ENCODE measurements at places on chromosomes 6 and 20.

- DNase-seq = no peak
Measured at GRCh38 chr6:107228754-107229153, 113.4 kb upstream of the BEND3 start.

DNA sequence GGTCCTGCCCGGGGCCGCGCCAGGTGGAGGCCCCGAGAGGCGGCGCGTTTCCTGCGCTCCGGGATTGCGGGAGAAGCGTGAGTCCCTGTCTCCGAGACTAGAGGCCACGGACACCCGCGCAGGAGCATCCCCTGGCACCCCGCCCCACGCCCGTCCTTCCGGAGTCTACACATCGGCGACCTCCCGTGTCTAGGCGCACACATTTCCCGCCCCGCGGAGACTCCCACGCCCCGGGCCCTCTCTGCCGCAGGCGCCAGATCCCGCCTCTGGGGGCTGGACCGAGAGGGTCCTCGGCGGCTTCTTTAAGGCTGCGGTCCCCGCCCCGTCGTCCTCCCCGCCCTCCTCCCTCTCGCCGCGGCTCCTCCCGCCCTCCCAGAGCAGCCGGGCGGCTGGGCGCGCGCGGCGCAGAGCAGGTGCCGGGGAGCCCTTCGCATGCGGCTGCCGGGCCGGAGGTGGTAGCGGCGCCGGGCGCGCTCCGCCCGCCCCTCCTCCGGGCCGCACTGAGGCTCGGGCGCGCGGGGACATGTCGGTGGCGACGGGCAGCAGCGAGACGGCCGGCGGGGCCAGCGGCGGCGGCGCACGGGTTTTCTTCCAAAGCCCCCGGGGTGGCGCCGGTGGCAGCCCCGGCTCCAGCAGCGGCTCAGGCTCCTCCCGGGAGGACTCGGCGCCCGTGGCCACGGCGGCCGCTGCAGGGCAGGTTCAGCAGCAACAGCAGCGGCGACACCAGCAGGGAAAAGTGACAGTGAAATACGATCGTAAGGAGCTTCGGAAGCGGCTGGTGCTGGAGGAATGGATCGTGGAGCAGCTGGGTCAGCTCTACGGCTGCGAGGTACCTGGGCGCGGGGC is at the start of gene PPP1R14C:
Gene PPP1R14C, plus strand, starts transcription at position 375 of the 846 bp plus-strand sequence. Its CDS starts 149 bp downstream, at position 524.
- peak; percentile 10 for DNase-seq

GRCh38 chr20:63542696-63543095 is 4.9 kb downstream of the SRMS start:
- DNase-seq = no peak

DNA sequence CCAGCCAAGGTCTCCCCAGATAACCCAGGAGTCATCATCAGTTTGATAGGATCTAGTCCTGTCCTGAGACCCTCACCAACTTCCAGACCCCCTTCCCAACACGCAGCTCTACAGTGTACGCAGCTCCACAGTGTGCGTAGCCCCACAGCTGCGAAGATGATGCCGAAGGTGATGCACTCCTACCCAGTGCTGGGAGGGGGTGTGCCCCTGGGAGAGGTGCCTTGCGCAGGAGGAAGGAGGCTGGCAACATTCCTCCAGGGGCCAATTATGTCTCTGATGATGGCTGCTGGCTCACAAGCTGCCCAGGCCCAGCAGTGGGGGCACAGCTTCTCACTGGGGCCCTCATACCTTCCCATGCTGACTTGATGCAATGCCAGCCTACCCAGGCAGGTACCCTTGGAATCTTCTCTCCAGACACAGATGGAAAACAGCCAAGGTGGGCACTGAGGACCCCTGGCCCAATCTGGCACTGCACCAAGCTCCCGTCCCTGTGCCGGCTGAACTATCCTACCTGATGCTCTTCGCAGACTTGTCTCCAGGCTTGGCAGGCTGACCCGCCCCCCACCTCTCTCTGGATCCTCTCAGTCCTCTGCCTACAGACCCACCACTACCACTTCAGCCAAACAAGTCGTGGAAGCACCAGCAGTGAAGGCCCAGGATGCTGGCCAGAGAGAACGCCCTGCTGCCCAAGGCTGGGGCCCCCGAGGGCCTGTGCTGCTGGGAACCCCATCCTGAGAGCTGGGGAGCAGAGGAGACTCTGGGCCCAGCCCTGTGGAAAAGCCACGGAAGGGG is 1.4 kb downstream of the ZNF512B start:
- DNase-seq = no peak

GRCh38 chr6:10391299-10391630 is 23.6 kb downstream of the TFAP2A start:
- no peak for DNase-seq

DNA sequence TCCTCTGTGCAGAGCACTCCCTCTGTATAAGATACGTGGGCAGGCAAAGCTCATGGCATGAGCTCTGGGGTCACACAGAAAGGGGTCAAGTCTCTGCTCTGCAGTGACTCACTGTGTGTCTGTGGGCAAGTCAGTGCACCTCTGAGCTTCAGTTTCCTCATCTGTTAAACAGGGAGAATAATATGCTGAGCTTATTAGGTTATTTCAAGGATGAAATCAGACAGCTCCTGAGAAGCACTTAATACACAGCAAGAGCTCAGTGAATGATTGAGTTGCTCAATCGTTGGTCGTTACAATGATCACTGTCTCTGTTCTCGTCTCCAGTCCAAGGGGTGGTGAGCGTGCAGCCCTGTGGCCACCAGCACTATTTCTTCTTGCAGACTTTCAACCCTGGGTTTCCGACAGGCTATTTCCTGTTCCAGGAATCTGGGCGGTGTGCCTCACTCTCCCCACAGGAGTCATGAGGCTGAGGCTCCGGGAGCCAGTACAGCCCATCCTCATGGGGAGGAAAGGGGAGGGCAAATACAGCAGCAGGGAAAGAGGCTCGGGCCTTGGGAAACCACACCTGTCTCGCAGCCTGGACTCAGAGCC is 28.9 kb downstream of the KIAA1755 start:
- no peak for DNase-seq

- DNase-seq = no peak
Measured at GRCh38 chr20:5095931-5096330, 23.8 kb downstream of the PCNA start.

DNA sequence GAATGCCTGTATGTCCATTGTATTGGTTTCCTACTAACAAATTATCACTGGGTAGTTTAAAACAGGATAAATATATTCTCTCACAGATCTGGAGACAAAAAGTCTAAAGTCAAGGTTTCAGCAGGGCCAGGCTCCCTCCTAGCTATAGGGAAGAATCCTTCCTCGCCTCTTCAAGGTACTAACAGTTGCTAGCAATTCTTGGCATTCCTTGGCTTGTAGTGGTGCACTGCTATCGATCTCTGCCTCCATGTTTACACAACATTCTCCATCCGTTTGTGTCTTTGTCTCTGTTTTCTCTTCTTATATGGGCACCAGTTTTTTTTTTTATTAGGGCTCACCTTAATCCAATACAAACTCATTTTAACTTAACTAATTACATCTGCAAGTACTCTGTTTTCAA is 48.9 kb downstream of the OR2B6 start:
- no peak for DNase-seq

DNA sequence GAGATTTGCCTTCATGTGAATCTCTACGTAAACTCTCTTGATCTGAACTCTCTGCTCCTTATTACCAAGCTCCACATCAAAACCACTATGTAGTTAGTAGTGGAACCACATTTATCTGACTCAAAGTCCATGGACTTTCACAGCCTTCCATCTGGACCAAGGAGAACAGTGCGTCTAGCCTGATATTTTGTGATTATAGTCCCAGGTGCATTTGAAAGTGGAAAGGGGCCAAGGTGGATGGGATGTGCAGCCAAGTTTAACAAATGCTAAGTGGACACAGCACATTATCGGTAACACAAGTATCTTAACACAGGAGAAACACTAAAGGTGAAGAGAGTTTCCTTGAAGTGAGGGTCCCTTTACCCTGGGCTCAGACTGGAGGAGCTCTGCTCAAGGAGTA is 281.2 kb upstream of the SGK1 start:
- DNase-seq = no peak

GRCh38 chr20:41082306-41082705 is 53.7 kb downstream of the TOP1 start:
- DNase-seq = no peak

GRCh38 chr6:5995949-5996713 is 10.6 kb downstream of the NRN1 start:
- peak; percentile 54 for DNase-seq

DNA sequence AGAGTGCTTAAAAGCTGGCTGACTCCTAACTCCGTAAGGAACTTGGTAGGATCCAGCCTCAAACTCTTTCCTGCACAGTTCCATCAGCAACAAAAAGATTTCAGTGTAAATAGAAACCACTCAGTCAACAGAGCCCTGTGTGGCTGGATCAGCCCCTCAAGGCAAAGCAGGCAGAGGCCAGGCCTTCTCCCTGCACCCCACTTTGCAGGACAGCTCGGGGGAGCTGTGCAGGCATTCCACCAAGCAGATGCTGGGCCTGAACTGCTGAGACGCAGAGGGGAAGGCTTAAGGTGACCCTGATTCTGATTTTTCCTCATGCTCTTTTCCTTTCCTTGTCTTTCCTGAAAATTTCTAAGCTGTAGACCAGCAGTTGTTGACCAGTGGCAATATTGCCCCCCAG is 91.5 kb downstream of the NFATC2 start:
- no peak for DNase-seq

GRCh38 chr6:4463236-4463635 is 313.0 kb upstream of the CDYL start:
- no peak for DNase-seq

DNA sequence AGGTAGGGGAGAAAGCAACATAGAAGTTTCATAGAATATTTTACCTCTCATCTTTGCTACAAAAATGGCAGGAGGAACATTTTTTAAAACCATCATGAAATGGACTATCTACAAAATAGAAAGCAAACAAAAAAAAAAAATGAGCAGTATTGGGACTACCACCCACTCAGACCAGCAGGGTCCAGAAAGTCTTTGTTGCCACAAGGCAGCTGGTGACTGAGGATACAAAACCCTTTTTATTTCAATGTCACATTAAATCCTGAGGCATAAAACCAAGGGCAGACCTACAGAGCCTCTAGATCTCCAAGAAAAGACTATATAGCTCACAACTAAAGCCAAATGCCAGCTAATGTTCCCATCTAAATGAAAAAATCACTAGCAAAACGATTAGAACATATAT is 282.2 kb downstream of the PTPRK start:
- no peak for DNase-seq

- DNase-seq = no peak
Measured at GRCh38 chr6:28263922-28264321, 3.0 kb upstream of the ZSCAN26 start.

- no peak for DNase-seq
Measured at GRCh38 chr20:62820208-62820961, 3.5 kb downstream of the COL9A3 start.

- DNase-seq = no peak
Measured at GRCh38 chr6:113281431-113281830, 575.7 kb upstream of the MARCKS start.

DNA sequence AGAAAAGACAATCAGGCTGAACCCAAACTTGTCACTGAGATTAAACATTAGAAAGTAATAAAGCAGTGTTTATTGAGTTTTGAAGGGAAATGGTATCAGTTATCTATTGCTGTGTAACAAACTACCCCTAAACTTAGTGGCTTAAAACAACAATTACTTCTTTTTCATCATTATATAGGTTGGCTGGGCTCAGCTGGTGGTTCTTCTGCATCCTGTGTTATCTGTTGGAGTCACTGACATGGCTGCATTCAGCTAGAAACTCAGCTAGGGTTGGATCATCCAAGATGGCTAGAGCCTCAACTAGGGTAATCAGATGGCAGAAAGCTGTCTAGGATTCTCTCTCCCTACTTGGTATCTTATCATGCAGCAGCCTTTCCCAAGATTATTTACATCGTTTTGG is 12.5 kb upstream of the RIN2 start:
- DNase-seq = no peak

DNA sequence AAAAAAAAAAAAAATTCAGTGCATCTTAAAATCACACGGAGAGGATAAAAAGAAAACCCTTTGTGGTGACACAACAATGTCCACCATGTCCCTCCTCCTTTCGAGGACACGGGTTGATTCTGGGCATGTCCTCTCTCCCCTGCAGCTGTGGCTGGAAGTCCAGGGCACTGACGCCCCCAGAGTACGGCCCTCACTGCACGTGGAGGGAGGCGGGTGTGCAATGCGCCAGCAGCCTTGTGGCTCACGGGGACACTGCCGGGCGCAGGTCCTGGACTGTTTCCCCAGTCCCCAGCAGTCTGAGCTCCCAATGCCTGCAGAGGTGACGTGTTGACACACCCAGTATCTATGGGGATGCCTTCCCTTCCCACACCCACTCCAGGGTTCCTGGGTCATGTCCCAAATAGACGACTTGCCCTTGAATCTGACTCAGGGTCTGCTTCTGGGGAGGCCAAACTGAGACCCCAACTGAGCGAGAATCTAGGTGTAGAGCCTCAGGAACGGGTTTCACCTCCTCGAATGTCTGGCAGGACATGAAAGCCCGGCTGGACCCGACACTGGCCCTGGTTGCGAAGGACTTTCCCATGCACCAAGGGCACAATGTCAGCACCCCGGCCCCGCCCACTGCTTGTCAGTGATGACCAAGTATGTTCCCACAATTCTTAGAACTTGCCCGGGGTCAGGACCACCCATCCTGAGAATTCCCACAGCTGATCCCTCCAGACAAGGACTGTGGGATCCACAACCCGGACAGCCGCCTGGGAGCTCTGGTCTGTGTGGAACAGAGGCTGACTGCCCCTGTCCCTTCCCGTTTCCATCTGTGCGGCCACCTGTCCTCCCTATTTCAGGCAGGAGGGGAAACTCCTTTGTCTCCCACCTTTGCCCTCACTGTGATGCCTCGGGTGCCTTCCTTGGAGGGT is 425.1 kb upstream of the SULF2 start:
- DNase-seq = no peak

GRCh38 chr20:38255393-38255792 is 5.1 kb downstream of the KIAA1755 start:
- DNase-seq = no peak

DNA sequence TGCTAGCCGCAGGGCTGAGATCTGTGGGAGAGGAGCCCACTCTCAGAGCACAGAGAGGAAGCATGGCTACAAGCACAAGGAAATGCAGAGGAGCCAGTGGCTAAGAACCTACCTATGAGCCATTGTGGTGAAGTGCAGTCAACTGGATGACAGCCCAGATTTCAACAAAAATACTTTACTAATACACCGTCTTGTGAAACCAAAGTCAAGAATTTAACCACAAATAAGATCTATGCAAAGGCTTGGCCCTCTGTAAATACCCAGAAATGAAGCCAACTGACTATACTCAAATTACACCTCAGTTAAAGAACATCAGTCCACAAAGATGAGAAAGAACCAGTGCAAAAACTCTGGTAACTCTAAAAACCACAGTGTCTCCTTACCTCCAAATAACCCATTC is 40.1 kb upstream of the PTCHD4 start:
- peak; percentile 47 for DNase-seq

DNA sequence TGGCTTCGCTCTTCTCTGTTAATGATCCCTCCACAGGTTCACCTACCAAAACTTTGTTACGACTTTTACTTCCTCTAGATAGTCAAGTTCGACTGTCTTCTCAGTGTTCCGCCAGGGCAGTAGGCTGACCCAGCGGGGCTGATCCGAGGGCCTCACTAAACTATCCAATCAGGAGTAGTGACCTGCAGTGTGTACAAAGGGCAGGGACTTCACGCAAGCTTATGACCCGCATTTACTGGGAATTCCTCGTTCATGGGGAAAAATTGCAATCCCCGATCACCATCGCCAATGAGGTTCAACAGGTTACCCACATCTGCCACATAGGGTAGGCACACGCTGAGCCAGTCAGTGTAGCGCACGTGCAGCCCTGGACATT is 771.4 kb upstream of the DEFB115 start:
- no peak for DNase-seq
